ENCODE measurements at places on chromosomes 4 and X.

DNA sequence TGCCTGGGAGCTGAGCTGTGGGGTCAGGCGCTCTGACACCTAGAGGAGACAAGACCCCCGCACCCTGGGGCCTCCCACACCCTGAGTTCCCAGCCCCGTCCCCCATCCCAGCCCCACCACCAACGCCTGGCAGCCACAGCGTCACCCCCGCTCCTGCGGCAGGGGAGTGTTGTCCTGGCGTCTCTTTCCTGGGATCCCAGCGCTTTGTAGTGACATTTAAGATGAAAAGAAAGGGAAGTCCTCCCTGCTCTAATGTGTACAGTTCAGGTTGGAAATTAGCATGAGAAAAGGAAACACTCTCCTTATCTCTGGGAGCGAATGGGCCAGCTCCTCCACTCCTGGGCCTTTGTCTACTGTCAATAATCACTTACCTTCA is 112.1 kb downstream of the FAM53A start:
- no peak for DNase-seq

GRCh38 chr4:43990551-43990950 is 458.1 kb downstream of the KCTD8 start:
- no peak for DNase-seq

DNA sequence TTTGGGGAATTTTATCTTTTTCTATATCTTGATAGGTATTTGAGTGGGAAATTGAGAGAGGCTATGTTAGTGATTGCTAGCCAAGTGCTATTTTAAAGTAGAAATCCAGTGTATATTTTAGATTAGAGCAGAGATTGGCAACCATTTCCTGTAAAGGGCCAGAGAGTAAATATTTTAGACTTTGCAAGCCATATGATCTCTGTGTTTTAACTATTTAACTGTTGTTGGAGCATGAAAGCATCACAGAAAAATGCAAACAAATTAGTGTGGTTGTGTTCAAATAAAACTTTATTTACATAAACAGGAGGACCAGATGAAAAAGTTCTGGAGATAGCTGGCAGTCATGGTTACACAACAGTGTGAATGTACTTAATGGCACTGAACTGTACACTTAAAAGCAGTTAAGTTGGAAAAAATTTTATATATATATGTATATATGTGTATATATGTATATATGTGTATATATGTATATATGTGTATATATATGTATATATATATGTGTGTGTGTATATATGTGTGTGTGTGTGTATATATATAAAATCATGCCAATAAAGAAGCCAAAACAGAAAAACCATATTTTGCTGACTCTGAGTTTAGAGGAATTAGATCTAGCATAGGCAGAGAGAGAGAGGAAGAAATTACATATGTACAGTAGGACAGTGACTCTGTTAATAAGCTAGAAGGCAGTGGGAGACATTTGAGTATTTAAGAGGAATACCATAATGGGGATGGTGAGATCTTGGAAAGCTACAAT is 83.4 kb downstream of the TMEM164 start:
- no peak for DNase-seq

DNA sequence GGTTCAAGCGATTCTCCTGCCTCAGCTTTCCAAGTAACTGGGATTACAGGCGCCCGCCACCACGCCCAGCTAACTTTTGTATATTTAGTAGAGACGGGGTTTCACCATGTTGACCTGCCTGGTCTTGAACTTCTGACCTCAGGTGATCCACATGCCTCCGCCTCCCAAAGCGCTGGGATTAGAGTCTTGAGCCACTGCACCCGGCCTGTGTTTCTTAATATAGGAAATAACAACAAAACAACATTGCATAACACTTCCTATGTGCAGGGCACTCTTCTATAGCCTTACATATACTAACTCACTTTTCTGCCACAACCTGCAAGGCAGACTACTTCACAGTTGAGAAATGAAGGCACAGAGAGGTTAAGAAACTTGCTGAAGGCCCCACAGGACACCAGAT is 12.8 kb upstream of the TMEM131L start:
- no peak for DNase-seq

- no peak for DNase-seq
Observed at GRCh38 chrX:151975736-151976275, 1.3 kb upstream of the GABRE start.

DNA sequence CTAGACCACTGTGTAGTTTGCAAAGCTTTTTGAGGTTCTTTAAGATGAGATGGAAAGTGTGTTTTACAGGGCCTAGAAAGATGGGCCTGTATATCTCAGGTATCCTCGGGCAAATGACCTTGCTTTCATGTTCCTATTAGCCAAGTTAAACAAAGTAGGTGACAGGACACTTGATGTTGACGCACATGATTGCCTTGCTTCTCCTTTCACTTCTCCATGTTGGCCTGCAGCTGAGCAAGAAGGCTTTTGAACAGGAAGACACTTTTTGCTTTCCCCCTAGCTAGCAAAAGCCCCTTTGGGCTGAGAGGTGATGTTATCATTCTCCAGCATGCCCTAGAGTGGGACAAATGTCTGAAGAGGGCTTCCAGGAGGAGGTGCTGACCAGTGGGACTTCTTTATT is 202.1 kb downstream of the GPC3 start:
- DNase-seq, result no peak

DNA sequence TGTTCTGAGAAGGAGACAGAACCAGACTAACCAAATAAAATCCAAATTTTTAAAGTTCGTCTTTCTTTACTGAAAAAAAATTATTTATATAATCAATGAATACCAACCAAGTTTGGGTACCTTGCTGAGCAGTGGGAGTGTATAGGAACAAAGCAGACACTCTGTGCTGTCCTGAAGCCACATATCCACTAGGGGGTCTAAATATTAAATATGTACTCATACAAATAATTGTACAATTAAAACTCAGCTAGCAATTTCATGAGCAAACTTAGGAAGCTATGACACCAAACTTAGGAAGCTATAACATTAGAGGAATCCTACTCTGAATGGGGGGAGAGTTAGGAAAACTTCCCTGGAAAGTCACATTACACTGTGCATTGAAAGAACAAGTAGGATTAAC is 582.0 kb upstream of the EPHA5 start:
- DNase-seq, result peak; percentile 10

DNA sequence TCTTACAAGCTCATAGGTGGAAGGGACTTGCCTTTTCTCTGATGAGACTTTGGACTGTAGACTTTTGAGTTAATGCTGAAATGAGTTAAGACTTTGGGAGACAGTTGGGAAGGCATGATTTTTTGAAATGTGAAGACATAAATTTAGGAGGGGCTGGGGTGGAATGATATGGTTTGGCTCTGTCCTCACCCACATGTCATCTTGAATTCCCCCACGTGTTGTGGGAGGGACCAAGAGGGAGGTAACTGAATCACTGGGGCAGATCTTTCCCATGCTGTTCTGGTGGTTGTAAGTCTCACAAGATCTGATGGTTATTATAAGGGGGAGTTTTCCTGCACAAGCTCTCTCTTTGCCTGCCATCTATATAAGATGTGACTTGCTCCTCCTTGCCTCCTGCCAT is 777.9 kb downstream of the CENPC start:
- peak; percentile 1 for DNase-seq

- no peak for DNase-seq
Observed at GRCh38 chrX:802846-803245, 172.3 kb downstream of the SHOX start.

- peak; percentile 18 for DNase-seq
Observed at GRCh38 chrX:109856974-109857373, 123.9 kb upstream of the ACSL4 start.

GRCh38 chrX:40558590-40558989 is 22.2 kb upstream of the ATP6AP2 start:
- DNase-seq, result no peak

- peak; percentile 86 for DNase-seq
Observed at GRCh38 chrX:120308959-120309872, 2.0 kb downstream of the TMEM255A start.

- DNase-seq, result no peak
Observed at GRCh38 chrX:63746715-63747114, 38.3 kb downstream of the ARHGEF9 start.

DNA sequence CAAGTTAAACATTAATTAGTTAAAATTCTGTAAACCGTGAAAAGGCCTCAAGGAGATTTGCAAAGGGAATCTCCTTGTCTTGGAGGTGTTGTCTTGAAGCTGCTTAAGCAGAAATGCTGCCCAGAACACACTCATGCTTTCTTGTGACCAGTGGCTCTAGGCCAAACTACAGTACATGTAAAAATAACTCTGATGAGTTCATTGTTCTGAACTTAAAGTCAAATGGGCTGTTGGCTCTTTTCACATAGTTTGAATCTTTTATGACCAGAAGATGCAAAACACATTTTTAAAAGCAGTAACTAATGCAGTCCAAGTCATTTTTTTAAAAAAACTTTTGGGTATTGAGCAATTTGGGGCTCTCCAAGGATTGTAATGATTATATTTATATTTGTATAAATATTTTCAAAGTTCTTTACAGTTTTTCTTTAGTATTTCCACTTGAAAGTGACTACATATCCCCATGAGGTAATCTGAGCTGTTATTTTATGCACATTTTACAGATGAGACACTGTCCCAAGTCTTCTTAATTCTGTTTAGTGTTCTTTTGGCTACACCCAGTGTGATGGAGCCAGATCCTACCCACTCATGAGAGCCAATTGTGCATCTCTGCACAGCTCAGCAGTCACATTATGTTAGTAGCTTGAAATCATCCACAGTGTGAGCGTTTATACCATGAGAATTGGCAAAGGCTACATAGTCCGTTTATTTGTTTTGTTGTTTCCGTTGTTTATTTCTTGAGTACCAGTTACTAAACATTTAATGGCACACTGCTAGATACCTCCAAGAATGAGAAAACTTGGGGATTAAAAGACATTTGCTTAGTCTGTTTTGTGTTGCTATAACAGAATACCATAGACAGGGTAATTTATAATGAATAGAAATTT is 112.8 kb upstream of the ATXN3L start:
- no peak for DNase-seq

DNA sequence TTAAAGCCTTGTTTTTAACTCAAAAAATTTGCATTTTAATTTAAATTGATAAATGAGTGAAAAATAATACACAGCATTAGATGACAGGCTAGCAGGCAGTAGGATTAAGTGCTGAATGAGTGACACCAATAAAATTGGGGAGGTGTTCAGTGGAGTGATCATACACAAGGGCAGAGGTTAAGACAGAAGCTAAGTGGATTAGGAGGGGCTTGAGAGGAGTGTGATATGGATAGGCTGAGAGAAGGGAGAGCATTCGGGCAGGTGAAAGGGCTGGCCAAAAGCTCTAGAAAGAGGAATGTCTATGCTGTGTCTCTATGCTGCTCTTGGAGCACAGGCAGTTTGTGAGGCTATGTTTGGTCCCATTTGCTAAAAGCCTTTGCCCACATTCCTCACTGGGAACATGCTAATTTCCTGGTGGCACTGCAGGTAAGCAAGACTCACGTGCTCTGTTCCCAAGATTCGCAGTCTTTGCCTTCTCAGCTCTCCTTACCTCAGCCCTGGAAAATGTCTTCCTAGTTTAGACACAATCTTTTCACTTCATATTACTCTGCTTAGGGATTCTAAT is 52.8 kb upstream of the CCSER1 start:
- DNase-seq, result peak; percentile 75

DNA sequence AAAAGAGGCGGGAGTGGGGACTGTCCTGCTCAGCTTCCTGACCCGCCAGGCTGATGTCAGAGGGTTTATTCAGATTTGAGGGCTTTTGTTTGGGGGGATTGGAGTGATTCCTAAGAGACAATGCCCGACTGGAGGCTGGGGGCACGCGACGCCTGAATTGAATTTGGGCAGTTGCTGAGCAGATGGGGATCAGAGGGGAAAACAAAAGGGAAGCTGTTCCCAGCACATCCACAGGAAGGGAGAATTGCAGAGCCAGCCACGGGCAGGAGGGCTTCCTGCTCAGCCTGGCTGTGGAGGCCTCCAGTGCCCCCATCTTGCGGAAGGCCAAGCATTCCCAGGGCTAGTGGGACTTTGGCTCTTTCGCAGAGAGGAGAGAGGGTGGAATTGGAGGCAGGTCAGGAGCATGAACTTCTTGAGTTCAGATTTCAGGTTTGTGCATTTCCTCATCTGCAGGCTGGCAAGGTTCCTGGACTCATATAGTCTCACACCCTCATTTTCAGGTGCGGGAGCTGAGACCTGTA is 162.8 kb downstream of the NHS start:
- peak; percentile 11 for DNase-seq

DNA sequence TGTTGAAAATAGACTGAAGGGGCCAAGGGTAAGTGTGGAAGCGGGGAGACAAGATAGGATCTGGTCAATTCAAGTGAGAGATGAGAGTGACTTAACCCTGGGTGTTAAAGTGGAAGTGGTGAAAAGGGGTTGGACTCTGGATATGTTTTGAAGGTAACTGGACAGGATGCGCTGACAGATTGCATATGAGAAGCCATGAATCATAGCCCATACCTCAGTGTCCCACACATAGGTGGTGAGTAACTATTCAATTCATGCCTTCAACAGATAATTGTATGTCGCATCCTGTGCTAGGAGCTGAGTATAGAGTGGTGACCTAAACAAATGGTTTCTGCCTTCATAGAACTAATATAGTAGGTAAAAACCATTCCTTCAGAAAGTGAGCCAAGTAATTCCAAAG is 76.7 kb downstream of the KLHL34 start:
- no peak for DNase-seq

GRCh38 chrX:46957297-46957696 is 45.1 kb downstream of the JADE3 start:
- peak; percentile 42 for DNase-seq

DNA sequence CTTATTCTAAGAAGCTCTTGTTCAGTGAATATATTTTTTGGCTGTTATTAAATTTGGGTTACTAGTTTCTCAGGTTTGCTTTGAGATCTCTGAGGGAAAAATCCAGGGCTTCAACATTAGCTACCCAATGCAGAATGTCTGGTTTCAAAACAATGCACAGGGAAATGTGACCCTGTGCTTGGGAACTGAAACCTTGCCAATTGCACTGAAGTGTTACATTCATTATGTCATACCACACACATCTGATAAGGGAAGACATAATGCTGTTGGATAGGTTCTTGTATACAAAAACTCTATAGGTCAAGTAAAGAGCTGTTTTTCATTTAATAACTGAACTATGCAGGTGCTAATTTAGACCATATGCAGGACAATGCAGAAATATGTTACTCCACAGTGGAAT is 345.3 kb upstream of the BMP3 start:
- DNase-seq, result peak; percentile 32

GRCh38 chr4:6307891-6308290 is 38.2 kb downstream of the WFS1 start:
- no peak for DNase-seq

- DNase-seq, result no peak
Observed at GRCh38 chr4:95358421-95358820, 190.4 kb downstream of the UNC5C start.

DNA sequence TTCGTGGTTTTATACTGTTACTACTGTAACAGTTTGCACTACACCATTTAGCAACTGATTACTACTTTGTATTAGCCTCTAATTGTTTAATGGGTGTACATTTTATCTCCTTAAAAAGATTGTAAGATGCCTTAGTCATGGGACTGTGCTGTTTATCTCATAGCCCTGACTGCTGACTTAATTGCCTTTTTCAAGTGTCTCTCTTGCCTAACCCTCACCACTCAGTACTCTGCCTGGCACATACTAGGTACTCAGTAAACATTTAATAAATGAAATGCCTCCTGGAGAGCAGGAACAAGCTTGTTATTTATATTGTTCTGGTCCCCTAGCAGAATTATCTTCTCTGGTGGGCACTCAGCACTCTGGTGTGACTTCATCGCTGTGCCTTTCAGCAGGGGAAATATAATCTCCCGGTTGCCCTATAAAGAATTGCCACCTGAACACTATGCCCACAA is 1.7 kb upstream of the STIM2 start:
- peak; percentile 21 for DNase-seq

GRCh38 chr4:13783800-13784411 is 156.4 kb upstream of the BOD1L1 start:
- no peak for DNase-seq

Data from NCI-H69 (cell line).